Naive B cell (primary cell): ENCODE measurements at places on chromosomes 1 and 21.
A peak's percentile ranks its signal among the peaks of the same experiment; 100 is the strongest.

- no peak for DNase-seq
These were observed 11.1 kb downstream of the AMY2B start for GRCh38 chr1:103582464-103582863.

DNA sequence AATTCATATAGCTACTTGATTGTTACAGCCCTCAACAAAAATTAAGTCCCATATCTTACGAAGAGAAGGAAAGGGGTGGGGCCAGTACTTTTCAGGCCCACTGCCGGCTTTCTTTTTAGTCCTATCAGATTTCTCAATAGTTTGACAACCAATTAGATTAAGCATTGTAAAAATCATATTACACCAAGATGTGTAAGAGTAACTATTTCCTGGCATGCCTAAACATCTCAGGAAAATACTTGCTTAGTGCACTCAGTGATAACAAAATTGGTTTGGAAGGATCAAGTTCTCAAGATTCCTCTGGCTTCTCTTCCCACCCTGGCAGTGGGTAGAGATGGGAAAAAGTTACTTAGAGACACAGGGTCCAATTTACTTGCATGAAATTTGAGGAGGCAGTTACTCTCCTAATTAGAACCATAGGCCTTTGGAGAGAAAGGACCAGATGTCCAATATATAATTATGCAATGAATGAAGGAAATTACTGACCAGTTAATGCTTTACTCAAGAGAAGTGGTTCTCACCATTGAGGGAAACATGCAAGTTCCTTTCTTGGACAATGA lies 30.1 kb downstream of the STPG1 start:
- DNase-seq: no peak

- DNase-seq: no peak
These were observed 1716.6 kb downstream of the MRPL39 start for GRCh38 chr21:23890652-23891051.

DNA sequence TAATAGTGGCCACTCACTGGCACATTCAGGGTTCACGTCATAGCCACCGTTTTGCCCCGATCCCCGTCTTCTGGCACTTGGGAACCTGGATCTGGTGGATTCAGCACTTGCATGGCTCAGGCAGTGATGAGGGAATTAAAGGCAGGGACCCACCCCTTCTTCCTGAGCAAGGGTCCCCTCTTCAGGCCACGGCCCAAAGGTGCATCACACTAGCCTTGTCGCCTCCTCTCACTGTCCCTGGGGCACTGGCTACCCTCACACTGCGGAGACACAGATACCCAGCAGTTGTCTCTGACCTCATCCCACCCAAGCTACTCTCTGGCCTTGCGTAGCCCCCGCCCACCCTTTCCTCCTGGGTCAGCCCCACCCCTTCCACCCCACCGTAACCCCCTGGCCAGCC lies 19.9 kb upstream of the LDLRAP1 start:
- no peak for DNase-seq

GRCh38 chr1:159889821-159890252 lies 10.1 kb downstream of the CFAP45 start:
- DNase-seq: peak; percentile 35

GRCh38 chr1:172941471-172941870 lies 109.3 kb downstream of the TNFSF18 start:
- DNase-seq: no peak

- no peak for DNase-seq
These were observed 201.4 kb upstream of the SGIP1 start for GRCh38 chr1:66332548-66332901.

DNA sequence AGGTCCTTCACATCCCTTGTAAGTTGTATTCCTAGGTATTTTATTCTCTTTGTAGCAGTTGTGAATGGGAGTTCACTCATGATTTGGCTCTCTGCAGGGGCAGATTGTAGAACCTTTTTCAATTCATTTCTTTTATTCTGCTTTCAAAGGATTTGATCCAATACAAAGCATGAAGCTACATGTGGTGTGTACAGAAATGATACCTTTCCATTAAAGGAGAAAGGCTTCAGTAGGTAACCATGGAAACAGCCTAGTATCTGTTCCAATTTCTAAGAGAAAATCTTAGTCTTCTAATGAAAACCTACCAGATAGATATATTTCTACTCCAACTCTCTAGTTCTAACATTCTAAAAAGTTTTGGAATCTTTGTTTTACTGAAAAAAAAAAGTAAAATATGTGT lies 105.0 kb downstream of the SYT14 start:
- no peak for DNase-seq

DNA sequence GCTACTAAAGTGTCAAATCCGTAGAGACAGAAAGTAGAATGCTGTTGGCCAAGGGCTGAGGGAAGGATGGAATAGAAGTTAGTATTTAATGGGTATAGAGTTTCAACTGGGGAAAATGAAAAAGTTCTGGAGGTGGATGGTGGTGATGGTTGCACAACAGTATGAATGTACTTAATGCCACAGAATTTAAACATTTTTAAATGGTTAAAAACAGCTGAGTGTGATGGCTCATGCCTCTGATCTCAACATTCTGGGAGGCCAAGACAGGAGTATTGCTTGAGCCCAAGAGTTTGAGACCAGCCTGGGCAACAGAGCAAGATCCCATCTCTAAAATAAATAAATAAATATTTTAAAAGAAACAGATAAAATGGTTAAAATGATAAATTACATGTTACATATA lies 44.5 kb downstream of the PIK3R3 start:
- no peak for DNase-seq

GRCh38 chr21:31343680-31344480 lies at the start of gene TIAM1:
TIAM1 (minus strand) TSS chr21:31344261; CDS start chr21:31266972, 77,289 bp downstream.
- DNase-seq: no peak

GRCh38 chr1:3863231-3863935 lies 6.1 kb downstream of the DFFB start:
- DNase-seq: no peak

DNA sequence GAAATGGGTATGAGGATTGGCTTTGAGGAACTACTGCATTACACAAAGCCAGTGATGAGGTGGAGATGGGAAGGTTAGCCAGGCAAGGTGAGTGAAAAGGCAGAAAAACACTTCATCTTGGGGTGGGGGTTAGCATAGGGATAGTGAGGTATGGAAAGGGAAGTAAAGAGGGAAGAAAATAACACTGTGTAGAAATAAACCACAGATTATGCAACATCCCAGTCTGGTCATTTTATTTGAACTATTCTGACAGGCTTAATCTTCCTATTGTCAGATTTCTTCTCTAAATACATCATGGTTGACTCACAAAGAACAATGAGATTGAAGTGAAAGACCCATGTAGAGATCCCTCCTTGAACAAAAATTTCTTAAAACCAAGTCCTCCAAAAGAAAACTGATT lies 640.2 kb downstream of the PTPRC start:
- no peak for DNase-seq

DNA sequence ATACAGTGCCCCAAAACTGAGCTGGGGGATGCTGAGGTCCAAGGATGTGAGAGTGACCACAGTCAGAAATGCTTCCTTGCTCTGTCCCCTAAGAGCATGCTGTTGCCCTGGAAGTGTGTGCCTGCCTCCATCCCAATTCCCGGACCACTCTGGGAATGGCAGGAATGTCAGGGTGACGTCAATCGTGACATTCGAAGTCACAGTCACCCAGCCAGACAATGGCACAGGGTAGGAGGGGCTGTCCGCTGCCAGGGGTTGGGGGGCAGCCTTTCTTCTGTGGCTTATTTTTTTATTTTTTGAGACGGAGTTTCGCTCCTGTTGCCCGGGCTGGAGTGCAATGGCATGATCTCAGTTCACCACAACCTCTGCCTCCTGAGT lies 22.3 kb downstream of the MEF2D start:
- no peak for DNase-seq

- no peak for DNase-seq
These were observed 62.7 kb upstream of the GPR89A start for GRCh38 chr1:145545055-145545454.

DNA sequence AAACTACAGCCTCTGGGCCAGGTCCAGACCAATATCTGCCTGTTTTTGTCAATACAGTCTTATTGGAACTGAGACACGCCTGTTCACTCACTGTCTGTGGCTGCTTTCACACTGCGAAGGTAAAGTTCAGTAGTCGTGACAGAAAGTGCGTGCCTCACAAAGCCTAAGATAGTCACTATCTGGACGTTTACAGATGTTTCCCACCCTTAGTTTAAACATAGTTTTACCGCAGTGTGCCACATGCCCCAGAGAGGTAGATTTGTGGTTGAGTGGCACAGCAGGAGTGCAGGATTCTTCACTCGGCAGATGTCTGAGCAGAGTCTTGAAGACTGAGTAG lies 61.9 kb downstream of the NFASC start:
- no peak for DNase-seq

DNA sequence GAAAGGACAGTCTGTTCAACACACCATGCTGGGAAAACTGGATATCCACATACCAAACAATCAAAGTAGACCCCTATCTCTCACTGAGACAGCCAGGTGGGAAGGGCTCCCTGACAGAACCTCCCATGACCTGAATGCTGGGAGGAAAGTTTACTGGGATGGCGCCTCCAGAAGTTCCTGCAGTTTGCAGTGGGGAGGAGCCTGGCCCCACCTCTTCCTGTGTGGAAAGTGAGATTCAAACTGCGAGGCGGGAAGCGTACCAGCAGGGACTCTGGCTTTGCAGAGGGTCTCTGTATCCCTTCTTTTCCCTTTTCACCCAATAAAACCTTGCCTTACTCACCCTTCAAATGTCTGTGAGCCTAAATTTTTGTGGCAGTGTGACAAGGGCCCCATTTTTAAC lies 190.7 kb downstream of the HHIPL2 start:
- DNase-seq: no peak

- DNase-seq: no peak
These were observed 67.7 kb upstream of the GCLM start for GRCh38 chr1:93976711-93977597.

GRCh38 chr1:24801176-24801575 lies 55.9 kb downstream of the CLIC4 start:
- peak; percentile 15 for DNase-seq

DNA sequence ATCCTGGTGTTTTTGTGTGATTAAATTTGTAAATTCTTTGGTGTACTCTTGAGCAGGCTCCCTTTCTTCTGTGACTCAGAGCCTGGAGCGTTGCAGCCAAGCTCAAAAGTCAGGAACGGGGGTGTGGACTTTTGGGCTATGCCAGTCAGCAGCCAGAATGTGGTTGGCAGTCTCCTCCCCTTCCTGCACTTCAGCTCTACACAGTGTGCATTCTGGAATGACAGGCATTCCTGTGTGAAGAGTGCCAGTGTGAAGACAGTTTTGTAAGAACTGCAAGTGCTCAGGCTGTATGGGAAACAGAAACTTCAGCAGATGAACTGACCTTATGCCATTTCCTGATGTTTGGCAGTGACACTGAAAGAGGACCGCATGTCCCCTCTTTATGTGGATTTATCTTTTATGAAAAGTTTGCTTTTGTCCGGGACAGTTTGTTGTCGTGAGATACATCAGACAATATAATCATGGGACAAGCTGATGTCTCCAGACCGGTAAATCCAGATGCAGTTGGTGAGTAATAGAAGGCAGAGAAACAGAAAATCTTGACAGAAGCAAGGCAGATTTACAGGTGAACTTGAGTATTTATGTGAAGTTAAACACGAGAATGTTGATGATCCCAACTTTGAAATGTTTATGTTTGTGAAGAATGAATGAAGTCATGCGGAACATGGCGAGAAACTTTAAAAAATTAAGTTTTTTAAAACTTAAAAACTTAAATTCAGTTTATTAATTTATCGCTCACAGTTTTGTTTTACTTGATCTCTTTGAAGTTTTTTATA lies 67.7 kb upstream of the RCC1 start:
- no peak for DNase-seq
